Activated B cell treated with CpG ODN at 0.5 μM for 24 hours (primary cell): ENCODE measurements at places on chromosomes 16 and 17. TPM values are rescaled to one million over a fixed set of nuclear protein-coding genes. Genes with fewer than 3 reads are reported as not detected.

The ATP6V0A1 gene
- 71.5 and 75.6 TPM in 2 replicates for total RNA-seq

The AOC2 gene
- 2.0 and 3.9 TPM in 2 replicates for total RNA-seq

- no peak for DNase-seq
These were observed 7.2 kb downstream of the PIPOX start for GRCh38 chr17:29050176-29050575.

The SMIM22 gene
- not detected in 2 replicates for total RNA-seq
